MG63 (cell line): ENCODE measurements at places on chromosomes 3 and 15. TPM values are rescaled to one million over a fixed set of nuclear protein-coding genes. Genes with fewer than 3 reads are reported as not detected.

GRCh38 chr3:20511863-20512505 is 326.0 kb upstream of the SGO1 start:
- DNase-seq, result no peak

DNA sequence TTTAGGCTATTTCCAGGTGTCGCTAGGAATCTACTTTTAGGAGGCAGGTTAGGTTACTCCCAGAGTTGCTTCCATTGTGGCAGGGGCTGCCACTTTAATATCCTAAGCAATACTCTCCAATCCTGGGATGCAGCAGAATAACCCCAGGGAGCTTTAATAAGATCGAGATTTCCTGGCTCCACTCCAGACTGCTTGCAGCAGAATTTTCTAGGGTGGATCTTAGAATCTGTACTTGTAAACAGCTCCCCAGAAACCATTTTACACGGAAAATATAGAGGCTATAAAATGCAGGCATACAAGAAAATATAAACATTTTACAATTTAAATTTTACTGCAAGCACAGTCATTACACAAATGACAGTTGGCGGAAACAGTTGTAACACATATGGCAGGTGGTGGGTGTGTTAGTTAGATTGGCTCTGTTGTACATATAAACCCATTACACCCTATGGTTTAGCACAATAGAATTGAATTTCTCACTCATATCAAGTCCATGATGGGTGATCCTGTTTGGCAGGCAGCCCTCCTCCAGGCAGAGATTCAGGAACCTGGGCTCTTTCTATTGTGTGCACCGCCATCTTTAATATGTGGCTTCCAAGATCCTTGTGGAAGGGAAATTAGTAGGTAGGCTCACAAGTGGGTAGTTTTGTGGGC is 35.0 kb upstream of the TNFAIP8L3 start:
- DNase-seq, result no peak

DNA sequence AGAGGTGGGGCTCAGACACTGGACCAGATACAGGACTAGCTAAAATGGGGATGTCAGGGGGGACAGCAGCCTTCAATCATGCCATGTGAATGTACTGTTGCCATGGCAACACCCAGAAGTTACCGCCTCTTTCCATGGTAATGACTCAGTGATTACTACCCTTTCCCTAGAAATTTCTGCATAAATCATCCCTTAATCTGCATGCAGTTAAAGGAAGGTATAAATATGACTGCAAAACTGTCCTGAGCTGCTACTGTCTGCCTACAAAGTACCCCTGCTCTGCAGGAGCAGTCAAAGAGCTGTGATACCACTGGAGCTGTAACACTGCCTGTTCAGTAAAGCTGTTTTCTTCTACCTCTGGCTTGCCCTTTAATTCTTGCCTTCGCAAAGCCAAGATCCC is 168.2 kb downstream of the PEAK1 start:
- no peak for DNase-seq

- DNase-seq, result no peak
Observed at GRCh38 chr3:34139566-34139965, 341.1 kb downstream of the PDCD6IP start.

GABRB3 gene
- total RNA-seq, result 1.8 and 3.6 TPM in 2 replicates

SOX14 gene
- total RNA-seq, result not detected in 2 replicates

RLBP1 gene
- total RNA-seq, result not detected in 2 replicates
